ENCODE measurements at places on chromosomes 11 and 22.

DNA sequence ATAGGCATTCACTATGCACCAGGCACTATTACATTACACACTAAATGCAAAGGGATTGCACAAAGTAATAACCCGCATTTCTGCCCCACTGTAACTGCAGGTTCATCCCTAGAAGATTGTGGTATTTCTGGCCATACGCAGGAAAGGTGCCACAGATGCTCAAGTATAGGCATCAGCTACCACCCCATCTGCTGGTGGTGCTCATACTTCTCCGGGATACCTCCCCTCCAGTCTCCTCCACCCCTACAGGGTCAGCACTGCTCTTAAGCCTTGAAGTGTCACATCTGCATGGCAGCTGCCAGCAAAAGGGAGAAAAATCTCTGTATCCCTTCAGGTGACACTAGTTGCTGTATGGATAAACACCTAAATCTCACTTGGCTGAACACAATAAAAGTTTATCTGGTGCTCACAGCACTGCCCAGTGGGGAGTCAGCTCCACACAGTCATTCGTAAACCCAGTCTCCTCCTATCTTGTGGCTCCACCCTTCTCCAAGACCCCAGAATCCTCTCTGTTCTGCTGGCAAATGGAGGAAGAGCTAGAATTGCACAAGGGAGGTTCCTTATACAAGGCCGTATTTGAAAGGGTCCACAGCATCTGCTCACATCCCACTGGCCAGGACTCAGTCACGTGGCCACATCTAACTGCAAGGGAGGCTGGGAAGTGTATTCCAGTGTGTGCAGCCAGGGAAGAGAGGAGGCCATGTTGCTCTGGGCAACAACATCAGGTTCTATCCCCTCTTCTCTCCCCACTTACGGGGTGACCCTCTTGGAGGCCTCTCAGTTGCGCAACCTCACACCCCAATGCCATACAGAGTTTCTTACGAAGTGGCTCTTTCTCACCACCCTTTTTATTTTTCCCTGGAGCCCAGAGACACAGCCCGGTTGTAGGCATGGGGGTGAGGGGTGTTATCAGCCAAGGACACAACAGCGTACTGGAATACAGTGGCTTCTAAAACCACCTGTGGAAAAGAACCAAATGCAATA lies 114.7 kb downstream of the BUD13 start:
- DNase-seq, result no peak

- DNase-seq, result no peak
Observed at GRCh38 chr11:69298267-69299022, 4.5 kb downstream of the MYEOV start.

- DNase-seq, result no peak
Observed at GRCh38 chr11:69636512-69637197, 4.3 kb upstream of the CCND1 start.

DNA sequence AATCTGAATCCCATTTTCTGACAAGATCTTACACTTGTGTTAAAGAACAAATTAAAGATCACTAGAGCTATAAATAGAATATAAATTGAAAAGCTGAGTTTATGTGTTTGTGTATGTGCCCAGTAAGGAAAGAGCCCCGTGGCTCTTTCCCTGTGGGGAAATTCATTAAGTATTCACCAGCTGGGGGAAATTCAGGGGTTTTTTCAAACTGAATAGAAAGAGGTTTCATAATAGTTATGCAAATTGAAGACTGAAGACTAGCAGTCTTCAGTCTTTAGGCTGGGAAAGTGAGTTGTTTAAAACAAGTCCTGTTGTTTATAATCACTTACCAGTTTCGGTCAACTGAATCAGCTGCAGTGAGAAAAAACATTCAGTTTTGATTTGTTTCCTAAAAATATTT lies 11.3 kb upstream of the MS4A7 start:
- no peak for DNase-seq

- DNase-seq, result no peak
Observed at GRCh38 chr11:39363571-39363970, 2095.9 kb downstream of the LRRC4C start.

DNA sequence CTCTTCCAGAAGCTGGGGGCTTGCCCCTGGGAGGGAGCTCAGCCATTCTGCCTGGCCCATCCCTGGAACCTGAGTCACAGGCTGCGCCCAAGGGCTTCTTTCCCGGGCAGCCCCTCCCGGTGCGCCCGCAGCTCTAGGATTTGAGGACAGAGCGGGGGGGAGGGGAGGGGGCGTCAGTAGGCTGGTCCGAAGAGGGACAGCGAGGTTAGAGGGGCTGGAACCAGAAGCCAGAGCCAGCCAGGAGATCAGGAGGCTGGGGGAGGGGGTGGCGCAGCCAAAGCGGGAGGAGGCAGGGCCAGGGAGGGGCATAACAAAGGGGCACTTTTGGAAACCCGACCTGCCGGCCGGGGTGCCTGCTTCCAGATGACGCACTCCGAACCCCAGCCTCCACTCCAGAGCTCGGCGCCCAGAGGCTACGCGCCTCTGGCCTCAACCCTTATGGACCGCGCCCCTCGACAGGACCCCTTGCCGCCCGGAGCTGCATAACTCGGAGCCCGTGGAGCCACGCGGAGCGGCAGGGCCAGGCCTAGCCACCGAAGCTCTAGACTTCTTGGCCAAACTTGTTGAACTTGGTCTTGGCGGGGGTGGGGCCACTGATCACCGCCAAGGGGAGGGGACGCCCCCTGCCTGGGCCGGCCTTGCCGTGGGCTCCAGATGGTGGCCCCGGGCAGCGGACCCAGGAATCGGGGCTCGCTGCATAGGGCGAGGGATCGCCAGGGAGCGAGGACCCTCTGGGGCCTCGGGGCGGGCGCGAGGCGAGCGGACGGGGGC lies 744 bp downstream of the PACSIN3 start:
- no peak for DNase-seq

GRCh38 chr11:69992943-69993694 lies 85.0 kb upstream of the ANO1 start:
- no peak for DNase-seq

- DNase-seq, result no peak
Observed at GRCh38 chr22:19398206-19398605, 33.3 kb downstream of the HIRA start.

DNA sequence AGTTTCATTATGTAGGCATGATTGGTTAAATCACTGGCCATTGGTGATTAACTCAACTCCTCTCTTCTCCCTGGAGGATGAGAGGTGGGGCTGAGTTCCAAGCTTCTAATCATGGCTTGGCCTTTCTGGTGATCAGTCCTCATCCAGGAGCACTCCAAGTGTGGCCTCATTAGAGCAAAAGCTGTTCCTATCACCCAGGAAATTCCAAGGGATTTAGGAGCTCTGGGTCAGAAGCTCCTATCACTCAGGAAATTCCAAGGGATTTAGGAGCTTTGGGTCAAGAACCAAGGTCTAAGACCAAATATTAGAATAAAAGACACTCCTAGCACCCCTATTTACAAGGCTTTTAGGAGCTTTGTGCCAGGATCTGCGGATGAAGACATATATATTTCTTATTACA lies 168.0 kb upstream of the BDNF start:
- DNase-seq, result no peak

GRCh38 chr11:121372671-121373429 lies 79.3 kb upstream of the SORL1 start:
- no peak for DNase-seq

GRCh38 chr11:17597770-17598169 lies 50.7 kb downstream of the OTOG start:
- DNase-seq, result no peak

GRCh38 chr11:1304380-1304779 lies 5.1 kb downstream of the TOLLIP start:
- no peak for DNase-seq

DNA sequence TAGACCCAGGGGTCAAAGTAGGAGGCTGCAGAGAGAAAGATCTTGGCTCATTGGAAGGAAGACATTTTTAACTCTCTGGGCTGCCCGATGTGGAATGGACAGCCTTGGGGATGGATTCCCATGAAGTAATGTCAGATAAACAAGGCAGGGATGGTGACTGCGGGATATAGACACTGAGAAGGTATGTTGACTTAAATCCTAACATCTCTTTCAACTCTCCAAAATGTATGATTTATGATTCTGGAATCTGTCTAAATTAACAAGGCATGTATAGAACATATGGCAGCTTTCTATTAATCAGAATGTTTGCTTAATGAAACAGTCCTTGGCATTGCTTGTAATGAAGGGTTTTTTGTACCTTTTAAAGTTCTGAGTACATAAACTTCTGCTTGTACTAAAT lies 56.1 kb upstream of the VSTM5 start:
- no peak for DNase-seq

GRCh38 chr11:133955945-133956421 lies 785 bp downstream of the IGSF9B start:
- DNase-seq, result no peak

DNA sequence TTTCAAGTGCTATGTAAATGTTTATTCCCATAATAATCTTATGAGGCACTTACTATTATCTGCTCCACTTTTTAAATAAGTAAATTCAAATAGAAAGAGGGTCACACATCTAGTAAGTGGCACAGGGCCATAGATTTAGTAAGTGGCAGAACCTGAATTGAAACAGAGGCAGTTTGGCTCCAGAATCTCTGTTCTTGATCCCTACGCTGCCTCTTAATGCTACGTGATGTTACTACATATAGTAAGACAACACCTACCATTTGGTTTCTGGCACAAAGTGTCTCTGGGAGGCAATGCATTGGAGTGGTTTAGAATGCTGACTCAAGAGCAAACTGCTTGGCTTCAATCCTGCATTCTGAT lies 1018.3 kb downstream of the DLG2 start:
- DNase-seq, result no peak

DNA sequence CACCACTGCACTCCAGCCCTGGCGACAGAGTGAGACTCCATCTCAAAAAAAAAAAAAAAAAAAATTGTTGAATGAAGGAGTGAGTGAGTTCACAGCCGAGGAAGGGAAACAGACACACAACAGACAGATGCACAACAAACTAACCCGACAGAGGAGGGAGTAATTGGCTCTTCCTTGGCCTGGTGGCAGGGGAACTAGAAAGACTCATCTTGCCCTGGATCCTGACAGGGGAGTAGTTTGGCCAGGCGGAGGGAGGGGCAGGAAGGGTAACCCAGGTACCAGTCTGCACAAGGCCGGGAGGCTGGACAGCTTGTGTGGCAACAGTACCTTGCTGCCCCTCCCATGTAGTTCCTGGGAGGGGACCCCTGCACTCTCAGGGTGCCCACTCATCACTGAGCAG lies 106.9 kb downstream of the KIAA1671 start:
- DNase-seq, result no peak

DNA sequence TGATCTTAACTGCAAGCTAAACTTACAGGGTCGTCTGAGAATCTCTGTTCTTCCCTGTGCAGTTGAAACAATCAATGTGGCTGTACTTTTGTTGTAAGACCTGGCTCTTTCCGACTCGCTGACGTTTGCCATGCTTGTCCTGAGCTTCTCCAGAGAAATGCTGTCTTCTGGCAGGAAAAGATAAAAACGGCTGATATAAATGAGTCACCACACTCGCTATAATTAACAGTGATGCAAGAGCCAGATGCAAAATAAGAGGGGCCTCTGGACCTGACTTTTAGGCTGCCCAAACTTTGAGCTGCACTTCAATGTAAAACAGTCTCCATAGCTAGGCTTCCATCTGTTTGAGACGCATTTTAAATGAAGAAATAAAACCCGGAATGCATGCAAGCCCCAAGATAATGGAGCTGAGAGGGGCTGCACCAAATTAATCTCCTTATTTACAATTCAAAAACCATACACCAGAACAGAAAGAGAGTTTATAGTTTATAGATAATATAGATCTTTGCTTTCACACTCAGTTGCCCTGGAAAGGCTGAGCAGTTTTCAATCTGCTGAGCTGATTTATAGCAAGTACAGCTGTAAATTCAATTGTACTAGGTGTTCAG lies 48.5 kb downstream of the WT1 start:
- no peak for DNase-seq

DNA sequence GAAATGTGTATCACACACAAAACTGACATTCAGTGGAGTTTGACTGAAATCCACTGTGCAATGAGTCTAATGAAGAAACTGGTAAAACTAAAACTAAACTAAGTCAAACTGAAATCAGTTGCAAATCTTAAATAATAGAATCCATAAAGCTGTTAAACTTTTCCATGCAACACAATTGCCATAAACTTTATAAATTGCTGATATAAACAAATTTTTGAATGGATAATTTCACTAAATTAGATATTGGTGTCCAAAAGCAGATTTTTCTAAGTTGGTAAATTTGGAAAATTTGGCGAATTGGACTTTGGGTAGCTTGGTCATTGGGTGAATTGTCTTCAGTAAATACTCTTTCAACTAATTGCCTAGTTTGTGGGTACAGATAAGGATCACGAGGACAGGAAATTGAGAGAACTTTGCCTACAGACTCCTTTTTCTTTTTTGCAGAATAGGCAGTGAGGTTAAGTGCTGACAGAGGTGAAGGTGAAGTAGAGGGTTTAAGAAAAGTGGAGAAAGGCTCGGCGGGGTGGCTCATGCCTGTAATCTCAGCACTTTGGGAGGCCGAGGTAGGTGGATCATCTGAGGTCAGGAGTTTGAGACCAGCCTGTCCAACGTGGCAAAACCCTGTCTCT lies 12.8 kb downstream of the MRPL17 start:
- no peak for DNase-seq

GRCh38 chr11:132784441-132784840 lies 747.9 kb downstream of the OPCML start:
- no peak for DNase-seq

GRCh38 chr11:128318856-128319474 lies 268.4 kb downstream of the ETS1 start:
- DNase-seq, result no peak

DNA sequence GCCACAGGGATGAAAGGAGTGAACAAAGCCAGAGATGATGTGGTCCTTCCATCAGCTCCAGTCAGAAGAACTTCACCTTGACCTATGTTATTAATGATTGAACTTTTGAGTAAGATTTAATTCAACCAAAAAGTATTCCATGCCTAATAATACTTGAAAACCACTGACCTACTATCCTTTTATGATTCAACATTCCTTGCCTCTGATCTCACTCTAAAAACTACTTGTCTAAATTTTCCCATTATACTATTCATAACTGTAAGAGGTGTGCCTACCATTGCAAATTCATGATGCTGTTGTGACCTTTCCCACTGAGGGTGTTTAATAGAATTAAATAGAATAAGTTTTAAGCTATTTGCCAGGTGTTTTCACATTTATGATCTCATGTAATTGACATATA lies 164.7 kb upstream of the GUCY1A2 start:
- DNase-seq, result no peak

- no peak for DNase-seq
Observed at GRCh38 chr11:46300270-46300669, 22.8 kb downstream of the CREB3L1 start.
